ENCODE measurements at places on chromosomes 7 and 10.

DNA sequence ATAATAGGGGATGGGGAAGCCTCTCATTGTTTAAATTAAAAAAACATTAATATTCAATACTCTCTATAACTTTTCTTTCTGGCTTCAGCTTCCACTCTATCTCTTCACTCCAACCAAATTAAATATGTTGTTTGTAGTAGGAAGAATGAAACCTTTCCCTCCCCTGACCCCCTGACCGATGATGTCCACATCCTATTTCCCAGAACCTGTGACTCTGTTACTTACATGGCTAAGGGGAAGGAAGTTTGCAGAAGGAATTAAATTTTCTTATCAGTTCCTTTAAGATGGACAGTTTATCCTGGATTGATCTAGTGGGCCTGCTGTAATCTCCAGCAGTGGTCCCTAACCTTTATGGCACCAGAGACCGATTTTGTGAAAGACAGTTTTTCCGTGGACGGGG, 130.0 kb downstream of the PLXDC2 start:
- DNase-seq = no peak

DNA sequence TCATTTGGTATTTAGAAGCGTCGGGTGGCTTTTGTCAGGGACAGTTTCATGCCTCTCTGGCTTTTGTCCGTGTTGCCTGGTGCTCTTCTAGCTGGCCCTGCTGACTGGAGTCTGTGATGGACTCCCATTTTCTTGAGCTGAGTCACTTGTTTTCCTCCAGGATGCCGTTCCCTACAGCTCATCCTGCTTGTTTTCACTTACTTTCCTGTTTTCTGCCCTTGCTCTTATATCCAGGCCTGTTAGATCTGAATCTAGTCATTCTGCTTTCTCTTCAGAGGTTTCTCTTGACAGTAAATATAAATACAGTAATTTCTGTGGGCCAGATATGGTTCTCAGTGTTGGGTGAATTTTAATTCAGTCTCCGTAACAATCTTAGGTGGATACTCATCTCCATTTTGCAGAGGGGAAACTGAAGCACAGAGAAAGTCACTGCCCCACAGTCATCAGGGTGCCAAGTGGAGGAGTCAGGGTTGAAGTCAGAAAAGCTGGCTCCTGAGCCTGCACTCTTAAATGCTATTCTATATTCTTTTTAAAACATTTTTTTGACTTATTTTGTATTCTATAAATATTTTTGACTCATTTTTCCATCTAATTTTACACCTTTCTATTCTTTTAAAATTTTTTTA, 85.4 kb downstream of the CCNY start:
- no peak for DNase-seq

DNA sequence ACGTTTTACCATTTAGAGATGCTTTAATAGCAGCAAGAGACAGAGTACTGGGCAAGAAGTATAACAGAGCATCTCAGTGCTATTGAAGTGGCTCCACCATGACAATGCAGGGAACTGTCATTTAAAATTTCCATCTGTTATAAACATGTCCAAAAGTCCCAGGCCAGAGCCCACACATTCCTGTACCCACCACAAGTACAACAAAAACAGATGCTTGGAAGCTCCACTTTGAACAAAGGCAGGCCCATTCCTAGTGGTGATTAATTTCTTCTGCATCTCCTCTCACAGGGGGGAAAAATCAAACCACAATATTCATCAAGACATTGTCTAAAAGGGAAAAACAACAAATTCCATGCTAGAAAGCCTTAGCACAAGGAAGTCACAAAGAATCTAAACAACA, 627.9 kb downstream of the PARD3 start:
- DNase-seq = no peak

- DNase-seq = peak; percentile 33
Observed at GRCh38 chr10:59177031-59177797, 771 bp downstream of the PHYHIPL start.

- DNase-seq = no peak
Observed at GRCh38 chr7:98722402-98722801, 105.3 kb downstream of the NPTX2 start.

DNA sequence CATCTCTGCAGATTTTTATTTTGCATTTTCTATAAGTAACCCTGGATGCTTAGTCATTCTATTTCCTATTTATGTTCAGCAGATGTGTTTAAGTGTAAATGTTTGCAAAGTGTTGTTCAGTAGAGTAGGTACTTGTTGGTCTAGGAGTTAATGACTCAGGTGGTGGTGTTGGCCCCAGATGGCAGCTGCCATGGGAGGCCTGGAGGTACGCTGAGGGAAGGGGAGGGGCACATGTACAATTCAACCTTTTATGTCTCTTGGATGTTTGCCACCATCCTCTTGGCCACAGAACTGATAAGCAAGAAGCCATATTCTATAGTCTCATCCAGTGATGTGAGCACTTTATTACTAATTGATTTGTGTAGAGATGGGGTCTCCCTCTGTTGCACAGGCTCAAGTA, 68.1 kb upstream of the SLC39A12 start:
- peak; percentile 83 for DNase-seq

DNA sequence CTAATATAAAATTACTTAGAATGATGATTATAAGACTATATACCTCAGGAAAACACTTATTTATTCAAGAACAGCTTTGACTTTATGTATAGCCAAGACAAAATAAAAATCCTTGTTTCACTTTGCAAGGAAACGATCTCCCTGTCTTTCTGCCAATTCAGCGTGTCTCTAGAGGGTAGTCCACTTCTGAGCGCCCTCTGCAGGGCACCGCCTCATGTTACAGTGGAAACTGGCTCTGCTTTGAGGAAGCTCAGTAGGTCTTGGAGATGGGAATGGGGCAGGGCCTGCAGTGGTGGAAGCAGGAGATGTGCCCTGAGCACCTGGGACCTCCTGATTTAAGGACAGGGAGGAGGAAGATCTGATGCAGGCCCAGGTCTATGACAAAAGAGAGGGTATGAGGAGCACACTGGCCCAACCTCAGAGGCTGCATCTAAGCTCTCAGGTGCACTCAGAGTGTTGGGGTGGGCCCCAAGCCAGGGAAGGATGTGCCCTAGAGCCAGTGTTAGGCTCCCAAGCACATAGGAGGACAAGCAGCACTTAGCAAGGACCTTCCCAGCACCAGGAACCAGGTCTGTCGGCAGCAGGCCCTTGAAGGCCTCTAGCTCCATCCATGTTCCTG, 481.0 kb downstream of the TNS3 start:
- peak; percentile 27 for DNase-seq

DNA sequence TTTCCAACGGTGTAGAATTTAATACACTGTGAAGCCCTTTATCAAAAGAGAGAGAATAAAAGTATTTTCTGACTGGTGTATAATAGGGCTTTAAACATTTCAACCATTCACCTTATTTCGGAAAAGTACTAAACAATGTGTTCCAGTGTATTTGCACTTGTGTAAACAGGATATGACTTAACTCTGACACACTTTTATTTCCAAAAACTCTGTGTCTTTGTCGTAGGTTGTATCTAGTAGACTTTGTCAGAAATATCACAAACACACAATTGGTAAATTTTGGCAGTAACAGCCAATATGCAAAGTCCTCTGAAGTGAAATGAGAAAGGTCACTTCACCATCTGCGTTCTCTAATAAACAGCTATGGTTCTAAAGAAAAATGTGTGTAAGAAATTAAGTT, 10.3 kb upstream of the TSPAN13 start:
- no peak for DNase-seq

- DNase-seq = no peak
Observed at GRCh38 chr10:101725296-101726114, 30.5 kb upstream of the FBXW4 start.

GRCh38 chr7:2959828-2960599, 83.7 kb downstream of the CARD11 start:
- DNase-seq = no peak

DNA sequence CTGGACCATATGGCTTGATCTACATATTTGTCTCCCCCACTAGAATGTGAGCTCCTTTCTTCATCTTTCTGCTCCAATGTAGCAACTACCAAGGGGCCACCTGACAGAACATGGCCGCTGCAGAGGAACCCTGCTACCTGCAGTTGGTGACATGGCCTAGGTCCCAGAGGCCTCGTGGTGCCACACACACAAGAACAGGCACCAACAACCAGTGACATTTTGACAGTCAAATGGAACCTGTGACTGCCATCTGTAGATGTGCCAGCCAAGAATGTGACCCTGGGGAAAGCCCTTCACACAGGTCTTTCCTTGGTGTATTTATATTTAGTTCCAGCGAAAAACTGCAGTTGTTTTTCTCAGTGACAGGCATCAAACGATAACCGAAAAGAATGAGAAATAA, 67.9 kb upstream of the ANKRD1 start:
- DNase-seq = no peak

DNA sequence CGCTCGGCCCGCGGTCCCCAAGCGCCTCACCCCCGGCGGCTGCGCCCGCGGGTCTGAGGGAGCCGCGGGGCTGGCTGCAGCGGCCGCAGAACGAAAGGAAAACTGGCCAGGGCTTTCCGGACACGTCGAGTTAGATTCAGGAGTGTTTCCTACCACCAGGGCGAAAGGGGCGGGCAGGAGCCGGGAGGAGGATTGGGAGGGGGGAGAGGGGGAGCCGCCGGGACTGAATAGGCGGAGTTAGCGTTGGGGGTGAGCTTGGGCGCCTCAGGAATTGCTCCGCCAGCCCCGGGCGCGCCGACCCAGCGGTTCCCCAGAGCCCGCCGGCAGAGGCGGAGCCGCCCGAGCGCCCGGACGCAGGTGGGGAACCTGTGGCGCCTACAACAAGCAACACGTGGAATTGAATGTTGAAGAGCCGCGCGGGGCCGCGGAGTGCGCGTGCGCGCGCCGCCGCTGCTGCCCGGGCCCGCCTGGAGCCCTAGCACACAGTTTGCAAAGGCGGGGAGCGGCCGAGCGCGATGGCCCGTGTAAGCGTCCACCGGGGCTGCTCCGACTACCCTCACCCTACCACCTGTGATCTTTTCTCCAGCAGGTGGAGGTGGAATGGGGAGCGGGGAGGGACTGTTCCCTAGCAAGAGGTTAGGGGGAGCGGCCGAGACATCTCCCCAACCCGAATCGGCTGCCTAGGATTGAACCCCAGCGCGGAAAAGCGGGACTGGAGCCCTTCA, at the start of gene CADPS2:
CADPS2 (minus strand) TSS at position 104 of the 725 bp plus-strand sequence. CDS start 123 bp downstream, outside the sequence.
- DNase-seq = peak; percentile 92

DNA sequence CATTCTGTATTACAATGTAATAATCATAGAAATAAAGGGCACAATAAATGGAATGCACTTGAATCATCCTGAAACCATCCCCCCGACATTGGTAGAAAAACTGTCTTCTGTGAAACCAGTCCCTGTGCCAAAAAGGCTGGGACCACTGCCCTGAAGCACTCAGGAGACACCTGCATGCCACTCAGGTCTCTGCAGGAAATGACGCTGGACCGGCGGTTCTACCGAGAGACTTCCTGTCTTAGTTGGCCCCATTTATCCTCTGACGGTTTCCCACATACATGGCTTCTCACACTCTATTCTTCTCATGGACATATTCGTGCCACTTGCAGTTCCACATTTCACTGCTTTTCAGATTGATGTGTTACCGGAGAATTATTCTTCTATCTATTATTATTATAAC, 617.5 kb downstream of the SDK1 start:
- no peak for DNase-seq
